SHP77 (cell line): ENCODE measurements at places on chromosomes 2 and 18.

DNA sequence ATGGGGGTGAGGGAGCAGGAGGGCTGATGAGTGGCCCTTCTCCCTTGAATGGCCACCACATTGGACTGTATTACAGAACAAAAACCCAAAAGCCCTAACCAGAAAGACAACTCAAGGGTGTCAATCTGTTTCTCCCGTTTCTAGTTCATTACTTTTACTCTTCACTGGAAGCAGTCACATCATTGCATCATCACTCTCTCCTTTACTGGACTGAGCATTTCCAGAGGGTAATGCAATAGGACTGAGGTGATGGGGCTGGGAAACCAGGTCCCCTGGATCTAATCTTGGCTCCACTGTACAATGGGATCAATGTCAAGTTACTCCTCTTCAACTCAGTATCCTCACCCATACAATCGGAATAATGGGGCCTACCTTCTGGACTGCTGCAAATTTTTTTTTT is 56.1 kb downstream of the BCL2 start:
- DNase-seq, result no peak

- no peak for DNase-seq
Observed at GRCh38 chr2:160491911-160492371, 1.7 kb downstream of the RBMS1 start.

- no peak for DNase-seq
Observed at GRCh38 chr2:127416506-127417001, 1.7 kb upstream of the PROC start.

DNA sequence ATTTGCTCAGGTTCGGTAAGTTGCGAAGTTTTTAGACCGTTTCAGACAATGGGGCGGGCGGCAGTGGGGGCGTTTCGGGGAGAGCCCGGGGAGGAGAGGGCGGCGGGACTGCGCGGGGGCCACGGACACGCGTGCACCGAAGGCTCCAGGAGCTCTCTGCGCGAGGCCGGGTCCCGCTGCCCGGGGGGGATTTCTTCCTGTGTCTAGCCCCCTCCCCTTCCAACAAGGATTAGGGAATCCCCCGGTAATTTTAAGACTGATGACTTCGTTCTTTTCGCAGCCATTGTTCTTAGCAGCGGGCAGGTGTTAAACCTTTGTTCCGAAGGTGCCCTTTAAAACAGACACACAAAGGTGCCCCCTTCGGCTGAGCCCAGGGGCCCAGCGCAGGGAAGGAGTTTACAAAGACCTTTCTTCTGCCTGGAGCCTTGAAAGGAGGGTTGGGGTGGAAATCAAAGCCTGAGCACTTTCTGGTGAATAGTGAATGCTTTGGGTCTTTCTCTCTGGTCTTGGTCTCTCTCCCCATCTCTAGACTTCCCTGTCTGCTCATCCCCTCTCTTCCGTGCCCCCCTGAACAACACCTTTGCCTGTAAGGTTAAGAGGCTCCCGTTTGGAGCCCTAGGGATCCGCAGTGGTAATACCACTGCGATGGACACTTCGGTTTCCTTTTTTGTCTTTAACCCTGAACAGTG is 2.1 kb downstream of the TRIB2 start:
- DNase-seq, result peak; percentile 26

DNA sequence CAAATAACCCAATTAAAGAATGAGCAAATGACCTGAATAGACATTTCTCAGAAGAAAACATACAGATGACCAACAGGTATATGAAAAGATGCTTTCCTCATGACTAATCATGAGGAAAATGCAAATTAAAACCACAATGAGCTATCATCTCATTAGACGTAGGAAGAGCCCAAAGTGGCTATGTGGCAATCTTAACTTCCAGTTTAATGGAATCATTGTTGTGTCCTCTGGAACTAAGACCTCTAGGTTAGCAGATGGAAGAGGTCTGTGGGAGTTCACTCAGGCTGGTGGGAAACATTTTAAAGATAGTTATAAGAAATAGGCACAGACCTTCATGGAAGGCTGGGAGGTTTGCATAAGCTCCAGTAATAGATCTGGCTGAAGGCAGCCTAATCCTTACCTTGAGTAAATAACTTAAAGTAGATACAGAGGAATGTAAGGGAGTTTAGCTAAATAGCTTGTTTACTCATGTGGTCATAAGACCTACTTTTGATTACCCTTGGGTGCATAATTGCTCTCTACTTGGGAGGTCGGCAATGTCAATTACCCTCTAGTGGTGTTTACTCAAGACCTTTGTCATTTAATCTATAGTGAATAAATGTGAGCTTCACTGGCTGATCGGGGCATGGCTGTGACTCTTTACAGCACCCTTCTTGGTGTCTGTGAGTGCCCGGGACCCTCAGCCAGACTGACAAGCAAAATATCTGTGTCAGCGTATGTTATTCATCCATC is 119.0 kb downstream of the GULP1 start:
- no peak for DNase-seq

- DNase-seq, result no peak
Observed at GRCh38 chr2:109339519-109339966, 210.5 kb downstream of the SH3RF3 start.

GRCh38 chr2:58156780-58157179 is 84.3 kb downstream of the FANCL start:
- DNase-seq, result no peak

- no peak for DNase-seq
Observed at GRCh38 chr18:11887328-11888128, 20.6 kb downstream of the MPPE1 start.

- peak; percentile 2 for DNase-seq
Observed at GRCh38 chr18:824179-824578, 12.1 kb upstream of the YES1 start.

DNA sequence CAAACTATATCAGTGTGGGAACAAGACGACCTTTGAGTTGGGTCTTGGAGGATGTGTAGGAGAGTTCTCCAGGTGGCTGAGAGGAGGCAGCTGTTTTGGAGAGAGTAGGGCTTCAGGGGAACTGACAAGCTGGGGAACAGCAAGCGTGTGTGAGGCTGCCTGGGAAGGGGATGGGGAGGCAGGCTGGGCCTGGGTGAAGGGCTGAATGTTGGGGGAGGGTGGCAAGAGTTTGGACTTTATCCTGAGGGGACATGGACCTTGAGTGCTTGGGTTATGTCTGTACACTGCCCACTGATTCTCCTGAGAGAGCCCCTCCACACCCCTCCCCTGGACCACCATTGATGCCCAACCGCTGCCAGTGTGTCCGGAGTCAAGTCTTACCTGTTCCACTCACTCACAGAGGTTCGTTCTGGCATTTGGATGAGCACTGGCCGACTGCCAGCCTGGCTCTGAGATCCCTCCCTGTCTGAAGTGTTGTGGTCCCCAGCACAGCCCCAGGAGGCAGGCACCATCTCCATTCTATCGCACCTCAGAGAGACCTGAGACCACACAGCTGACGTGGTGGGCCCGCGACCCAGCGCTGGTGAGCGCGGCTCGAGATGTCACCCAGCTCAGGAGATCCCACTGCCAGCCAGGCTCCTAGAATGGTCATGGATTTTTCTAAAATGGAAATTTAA is 59.5 kb downstream of the DCDC2C start:
- DNase-seq, result no peak

DNA sequence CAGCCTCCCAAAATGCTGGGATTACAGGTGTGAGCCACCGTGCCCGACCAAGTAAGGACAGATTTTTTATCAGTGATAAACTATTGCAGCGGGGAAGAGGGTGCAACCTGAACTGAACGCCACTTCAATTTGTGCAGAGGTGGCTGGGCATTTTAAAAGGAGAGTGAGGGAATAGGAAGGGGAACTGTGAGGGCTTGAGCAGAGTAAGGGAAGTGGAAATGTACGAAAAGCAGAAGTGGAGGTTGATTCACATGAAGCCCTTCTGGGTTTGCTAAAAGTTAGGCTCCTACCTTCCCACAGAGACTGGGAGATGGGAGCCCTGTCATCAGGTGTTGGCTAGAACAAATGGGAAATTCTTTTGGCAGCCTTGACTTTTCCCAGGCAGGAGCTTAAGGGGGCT is 6.1 kb downstream of the STK11IP start:
- DNase-seq, result no peak

DNA sequence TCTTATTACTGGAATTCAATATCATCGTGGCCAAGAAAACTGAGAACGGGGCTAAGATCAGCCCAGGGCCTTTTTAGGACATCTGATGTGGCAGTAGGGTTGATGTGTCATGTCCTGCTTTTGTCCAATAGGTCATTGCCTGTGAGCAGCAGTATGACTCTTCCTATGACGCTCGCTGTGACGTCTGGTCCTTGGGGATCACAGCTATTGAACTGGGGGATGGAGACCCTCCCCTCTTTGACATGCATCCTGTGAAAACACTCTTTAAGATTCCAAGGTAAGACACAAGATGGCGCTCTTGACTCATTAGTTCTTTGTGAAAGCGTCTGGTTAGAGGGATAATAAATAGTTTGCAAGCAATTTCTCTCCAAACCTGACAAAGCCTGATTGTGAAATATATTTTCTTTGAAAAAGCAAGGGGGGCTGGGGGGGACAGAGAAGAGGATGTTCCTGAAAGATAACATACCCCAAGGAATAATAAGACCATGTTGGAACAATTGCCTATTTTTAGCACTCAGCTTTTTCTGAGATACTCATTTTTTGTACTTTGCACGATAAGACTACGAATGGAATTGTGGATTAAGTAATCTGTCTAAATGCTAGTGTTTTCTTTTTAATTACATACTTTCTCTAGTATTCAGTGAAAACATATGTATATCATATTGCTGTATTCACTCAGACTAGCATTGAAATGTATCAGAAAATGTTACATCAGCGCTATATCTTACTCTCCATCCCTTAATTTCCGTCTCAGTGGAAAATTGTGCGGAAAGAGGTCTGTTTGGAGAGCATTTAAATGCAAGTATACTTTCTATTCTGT is 58.1 kb downstream of the MYO3B start:
- DNase-seq, result peak; percentile 32

DNA sequence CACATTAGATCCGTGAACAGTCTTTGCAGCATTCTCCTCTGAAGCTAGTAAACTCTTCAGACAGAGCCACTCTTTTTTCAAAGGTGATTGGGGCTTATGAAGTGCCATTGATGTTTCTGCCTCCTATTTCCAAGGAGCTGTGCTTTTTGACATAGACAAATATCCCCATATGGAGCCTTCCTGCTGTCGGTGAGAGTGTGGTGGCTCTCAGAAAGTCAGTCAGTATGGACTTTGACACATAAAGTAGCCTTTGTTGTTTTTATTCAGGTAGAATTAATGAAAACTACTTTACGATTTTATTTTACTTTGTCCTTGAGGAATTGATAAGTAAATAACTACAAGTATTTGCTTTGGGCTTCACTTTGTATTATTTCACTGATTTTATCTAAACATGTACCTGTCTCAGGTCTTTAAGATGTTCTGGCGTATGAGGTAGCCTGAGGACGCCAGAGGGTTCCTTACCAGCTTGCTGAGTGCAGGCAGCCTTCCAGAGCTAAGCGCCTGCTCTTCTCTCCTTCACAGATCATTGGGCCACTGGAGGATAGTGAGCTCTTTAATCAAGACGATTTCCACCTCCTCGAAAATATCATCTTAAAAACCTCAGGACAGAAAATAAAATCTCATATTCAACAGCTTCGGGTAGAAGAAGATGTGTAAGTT is 69.7 kb downstream of the UGGT1 start:
- no peak for DNase-seq

GRCh38 chr2:238493880-238494572 is 67.3 kb downstream of the ASB1 start:
- DNase-seq, result no peak
